ENCODE measurements at places on chromosomes 11 and 22.

- no peak for DNase-seq
Measured at GRCh38 chr22:43566021-43566420, 154.2 kb downstream of the MPPED1 start.

GRCh38 chr22:49781289-49781782, 46.3 kb downstream of the BRD1 start:
- no peak for DNase-seq

DNA sequence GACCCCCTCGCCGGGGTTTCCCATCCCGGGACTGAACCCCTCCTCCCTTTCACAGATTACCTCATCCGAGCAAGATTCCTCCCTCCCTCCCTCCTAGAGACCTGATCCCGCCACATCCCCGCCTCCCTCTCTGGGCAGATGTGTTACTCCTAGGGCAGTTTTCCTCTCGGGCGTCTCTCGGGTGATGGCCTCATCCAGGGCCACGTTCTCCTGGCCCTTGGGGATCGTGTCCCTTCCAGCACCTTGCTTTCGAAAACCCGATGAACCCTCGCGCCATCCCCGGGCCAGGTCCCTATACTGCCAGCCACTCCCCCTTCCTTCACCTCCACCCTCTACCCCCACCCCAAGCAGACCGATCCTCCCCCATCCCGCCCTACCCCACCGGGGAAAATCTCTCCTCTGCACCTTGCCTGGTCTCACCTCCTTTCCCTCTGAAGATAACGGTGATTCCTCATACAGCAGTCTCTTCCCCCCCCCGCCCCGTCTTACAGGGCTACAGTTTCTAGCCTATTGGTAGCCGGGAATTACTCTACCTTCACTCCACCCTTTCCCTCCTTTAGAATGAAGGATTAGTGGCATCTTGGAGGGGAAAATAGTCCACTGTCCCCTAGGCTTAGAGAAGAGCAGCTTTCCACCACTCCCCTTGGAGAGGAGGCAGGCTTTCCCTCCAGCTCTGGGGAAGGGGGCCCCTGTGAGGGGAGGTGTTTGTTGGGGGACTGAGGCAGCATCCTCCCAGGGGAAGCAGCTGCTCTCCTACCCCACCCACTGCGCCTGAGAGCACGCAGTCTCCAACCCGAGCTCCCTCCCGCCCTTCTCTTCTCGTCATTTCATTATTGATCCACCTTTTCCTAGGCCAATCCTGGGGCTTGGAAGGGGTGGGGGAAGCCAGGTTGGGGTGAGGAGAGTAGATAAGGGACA, 1.2 kb downstream of the KMT2A start:
- DNase-seq = no peak

DNA sequence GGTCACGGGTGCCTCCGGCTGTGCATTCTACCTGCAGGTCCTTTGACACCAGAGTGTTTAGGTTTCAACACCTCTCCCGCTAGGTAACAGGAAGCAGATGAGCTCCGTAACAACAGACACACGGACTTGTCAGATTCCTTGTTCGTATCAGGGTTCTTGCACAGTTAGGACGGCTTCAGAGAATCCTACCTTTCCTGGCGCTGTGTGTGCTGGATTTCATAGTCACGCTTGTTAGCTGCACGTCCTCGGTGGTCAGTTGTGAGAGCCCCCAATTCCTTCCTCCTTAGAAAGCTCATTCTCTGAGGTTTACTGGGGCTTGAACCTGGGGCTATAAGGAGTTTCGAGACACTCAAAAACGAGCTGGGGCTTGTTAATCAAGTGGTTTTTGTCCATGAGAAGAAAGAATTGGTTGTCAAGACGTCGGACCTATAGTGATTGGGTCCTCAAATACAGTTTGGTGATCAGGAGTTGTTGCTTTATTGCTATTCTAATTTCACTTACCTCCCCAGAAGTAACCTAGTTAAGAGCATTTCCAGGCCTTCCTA, 664 bp downstream of the DDB2 start:
- no peak for DNase-seq

GRCh38 chr11:5643585-5643984, 18.8 kb downstream of the TRIM34 start:
- DNase-seq = no peak

DNA sequence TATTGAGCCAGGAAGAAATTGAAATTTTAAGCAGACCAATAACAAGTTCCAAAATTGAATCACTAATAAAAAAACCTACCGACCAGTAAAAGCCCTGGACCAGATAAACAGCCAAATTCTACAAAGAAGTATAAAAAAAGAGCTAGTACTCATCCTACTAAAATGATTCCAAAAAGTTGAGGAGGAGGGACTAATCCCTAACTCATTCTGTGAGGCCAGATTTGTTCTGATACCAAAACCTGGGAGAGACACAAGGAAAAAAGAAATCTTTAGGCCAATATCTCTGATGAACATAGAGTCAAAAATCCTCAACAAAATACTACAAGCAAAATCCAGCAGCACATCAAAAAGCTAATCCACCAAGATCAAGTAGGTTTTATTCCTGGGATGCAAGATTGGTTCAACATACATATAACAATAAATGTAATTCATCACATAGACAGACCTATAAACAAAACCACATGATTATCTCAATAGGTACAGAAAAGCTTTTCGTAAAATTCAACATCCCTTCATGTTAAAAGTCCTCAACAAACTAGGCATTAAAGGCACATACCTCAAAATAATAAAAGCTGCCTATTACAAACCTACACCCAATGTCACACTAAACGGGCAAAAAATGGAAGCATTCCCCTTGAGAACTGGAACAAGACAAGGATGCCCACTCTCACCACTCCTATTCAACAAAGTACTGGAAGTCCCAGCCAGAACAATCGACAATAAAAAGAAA, 13.1 kb downstream of the OR52A5 start:
- no peak for DNase-seq

DNA sequence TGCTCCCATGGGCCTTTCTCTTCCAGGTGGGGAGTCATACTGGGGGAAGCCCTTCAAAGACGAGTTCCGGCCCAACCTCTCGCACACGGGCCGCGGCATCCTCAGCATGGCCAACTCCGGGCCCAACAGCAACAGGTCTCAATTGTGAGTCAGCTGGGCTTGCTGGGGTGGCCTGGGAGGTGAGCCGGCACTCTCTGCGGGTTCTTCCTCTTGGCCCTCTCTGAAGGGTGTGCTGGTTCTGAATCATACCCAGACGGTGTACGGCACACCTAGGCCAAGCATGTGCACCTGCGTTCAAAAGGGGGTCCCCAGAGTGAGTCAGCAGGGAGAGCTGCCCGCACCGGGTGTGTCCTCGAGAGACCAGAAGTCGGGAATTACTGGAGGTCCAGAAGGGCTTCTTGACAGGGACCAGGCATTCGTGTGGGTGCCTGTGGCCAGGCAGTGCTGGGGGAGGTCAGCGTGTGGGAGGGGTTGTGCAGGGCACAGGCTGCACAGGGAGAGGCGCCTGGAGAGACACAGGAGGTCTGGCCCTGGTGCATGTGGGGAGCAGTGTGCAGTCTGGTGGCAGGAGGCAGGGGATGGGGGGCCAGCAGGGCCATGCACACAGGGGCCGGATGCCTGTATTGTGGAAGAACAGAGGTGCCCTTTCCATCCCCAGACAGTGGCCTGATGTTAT, 23.0 kb downstream of the PPIL2 start:
- DNase-seq = no peak

- DNase-seq = no peak
Measured at GRCh38 chr11:110371084-110371483, 58.7 kb upstream of the FDX1 start.

DNA sequence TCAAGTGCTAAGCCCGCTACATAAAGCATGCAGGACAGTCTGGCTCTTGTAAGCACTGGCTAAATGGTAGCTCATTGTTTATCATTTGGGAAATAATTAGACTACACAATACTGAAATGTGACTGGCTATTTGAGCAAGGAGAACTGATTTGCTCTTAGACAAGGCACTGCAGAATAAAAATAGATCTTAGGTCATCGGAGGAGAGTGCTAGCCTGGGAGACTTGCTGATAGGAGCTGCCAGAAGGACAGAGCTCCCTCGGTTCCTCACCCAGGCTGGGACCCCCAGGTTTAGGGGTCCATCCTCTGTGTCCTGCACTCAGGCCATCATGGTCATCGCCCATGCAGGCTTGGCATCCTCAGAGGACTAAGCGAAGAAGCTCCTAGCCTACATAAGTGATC, 184.4 kb upstream of the NCAM1 start:
- DNase-seq = no peak

Data from hippocampal formation (tissue), 2 donors.